ENCODE measurements at places on chromosomes 11 and 22.

- DNase-seq, result no peak
Measured at GRCh38 chr11:95412074-95412473, 181.1 kb upstream of the SESN3 start.

GRCh38 chr11:34074391-34074790, 22.9 kb downstream of the CAPRIN1 start:
- DNase-seq, result no peak

DNA sequence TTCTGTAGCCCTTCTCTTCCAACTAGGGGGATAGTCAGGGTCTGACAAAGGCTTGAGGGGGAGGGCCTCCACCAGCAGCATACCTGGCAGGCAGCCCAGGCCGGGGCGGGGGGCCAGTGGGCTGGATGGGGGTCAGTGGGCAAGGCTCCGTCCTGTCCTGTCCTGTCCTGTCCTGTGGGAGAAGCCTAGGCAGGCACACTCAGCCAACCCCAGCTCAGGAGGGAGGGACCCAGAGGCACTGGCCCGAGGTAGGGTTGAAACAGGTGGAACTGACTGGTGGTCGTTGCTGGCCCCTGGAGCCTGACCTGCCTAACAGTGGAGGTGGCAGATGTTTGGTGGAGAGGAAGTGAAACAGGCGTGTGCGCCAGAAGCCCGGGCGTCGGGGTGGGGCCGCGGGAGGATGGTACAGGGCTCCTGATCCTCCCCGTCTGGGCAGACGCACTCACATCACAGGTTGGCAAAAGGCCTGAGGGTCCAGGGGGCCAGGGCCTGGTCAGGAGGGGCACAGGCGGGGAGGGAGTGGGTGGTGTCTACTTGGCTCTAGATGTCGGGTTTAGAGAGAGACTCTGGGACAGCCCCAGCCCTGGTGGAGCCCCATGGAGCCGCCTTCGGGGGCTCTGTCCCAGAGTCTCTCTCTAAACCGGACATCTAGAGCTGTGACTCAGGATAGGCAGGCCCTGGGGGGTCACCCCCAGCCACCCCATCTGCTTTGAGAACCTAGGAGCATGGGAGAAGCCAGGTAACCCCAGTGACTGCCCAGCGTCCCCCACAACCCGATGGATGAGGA, 32.5 kb upstream of the GRAMD4 start:
- no peak for DNase-seq

DNA sequence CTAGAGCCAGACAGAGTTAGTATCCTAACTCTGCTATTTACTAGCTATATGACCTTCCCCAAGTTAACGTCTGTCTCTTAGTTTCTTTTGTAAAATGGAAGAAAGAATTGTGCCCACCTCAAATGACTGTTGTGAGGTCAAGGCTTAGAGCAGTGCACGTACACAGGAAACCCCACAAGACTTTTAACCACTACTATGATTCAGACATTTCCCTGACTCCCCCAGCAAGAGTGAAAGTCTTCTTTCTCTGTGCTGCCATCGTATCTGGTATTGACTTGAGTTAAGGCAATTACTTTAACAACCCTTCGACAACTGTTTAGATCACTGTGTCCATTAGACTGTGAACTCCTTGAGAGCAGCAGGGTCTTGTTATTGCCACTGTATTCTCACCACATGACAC, 2.6 kb upstream of the OR52W1 start:
- no peak for DNase-seq

DNA sequence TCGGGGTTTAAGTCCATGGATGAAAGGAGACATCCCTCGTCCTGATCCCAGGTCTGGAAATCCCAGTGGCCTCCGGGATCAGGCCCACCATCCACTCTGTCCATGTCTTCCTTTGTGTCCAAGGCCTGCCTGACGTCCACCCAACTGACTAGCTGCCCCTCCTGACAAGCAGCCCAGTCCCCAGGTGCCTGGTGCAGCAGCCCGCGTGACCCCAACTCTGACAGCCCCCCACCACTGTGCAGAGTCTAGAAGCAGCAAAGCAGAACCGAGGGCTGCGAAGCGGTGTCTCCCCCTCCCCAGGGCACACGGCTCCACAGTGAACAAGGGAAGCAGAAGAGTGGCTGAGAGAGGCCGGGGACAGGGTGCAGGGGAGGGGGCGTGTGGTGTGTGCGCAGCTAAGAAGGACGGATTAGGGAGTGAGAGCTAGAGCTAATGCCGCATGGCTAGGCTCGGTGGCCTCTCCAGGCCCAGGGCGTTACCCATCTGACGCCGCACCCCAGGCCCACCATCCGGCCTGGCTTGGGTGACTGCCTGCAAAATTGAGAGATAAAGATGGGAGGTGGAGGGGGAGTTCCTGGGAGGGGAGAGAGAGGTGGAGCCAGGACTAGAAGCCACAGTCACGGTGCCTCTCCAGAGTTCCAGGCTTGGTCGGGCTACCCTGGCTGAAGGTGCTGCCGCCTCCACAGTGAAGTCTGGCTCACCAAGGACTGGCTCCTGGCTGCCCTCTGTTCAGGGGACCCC, 16.6 kb upstream of the BAIAP2L2 start:
- no peak for DNase-seq

DNA sequence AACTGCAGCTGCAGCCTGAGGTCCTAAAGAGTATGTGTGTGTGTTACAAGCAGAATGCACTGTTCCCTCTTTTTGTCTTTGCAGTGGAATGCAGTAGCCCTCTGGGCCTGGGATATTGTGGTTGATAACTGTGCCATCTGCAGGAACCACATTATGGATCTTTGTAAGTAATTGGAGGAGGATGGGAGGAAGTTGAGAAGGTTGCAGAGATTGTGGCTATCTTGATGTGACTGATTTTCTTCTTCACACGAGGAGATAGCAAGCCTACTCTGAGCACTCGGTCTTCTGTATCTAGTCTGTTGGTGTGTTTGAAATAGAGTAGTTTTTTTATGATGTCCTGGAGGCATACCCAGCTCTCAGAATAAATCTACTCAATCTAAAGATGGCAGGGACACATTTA, 2.3 kb downstream of the RBX1 start:
- DNase-seq, result no peak

DNA sequence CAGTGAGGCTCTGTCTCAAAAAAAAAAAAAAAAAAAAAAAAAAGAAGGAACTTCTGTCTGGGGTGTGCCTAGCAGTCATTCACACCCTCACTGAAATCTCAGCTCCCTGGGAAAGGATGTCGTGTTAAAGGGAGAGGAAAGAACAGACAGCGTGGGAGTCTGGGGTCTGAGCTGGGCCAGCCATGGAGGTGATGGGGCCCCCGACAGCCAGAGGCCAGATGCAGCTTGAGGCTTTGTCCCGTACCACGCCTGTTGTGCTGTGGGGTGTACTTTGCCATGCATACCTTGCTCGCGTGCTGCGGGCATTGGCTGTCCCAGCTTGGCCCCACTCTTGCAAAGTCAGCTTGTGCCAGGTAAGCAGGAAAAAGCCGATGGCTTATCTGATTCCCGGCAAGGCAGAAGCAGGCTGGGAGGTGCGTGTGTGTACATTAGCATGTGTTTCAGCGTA, 4.6 kb downstream of the SYT12 start:
- DNase-seq, result no peak
